Stimulated activated CD4-positive, alpha-beta T cell treated with anti-CD3 and anti-CD28 coated beads, Interleukin-12 subunit alpha, Interleukin-12 subunit beta, amount 100 ng/mL, for 4 hours (primary cell): ENCODE measurements at places on chromosomes 5 and 9.

GRCh38 chr9:15469406-15469805, 41.4 kb downstream of the PSIP1 start:
- DNase-seq = no peak

- no peak for DNase-seq
Measured at GRCh38 chr5:125306741-125307140, 560.3 kb upstream of the ZNF608 start.

GRCh38 chr5:8981016-8981415, 564.9 kb downstream of the SEMA5A start:
- DNase-seq = no peak

- DNase-seq = no peak
Measured at GRCh38 chr5:144368556-144368955, 197.9 kb downstream of the KCTD16 start.

- DNase-seq = no peak
Measured at GRCh38 chr5:127643607-127644006, 5.3 kb upstream of the CTXN3 start.

DNA sequence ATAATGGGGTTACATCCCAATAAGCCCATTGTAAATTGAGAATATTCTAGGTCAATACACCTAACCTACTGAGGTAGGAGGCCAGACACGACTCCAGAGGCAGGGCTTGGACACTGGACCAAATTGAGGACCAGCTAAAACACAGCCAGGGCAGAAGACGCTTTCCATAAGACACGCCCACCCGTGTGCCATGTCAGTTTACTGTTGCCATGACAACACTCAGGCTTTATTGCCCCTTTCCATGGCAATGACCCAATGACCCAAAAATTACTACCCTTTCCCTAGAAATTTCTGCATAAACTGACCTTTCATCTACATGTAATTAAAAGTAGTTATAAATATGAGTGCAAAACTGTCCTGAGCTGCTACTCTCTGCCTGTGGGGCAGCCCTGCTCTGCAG, 31.5 kb downstream of the SLC22A4 start:
- DNase-seq = no peak

DNA sequence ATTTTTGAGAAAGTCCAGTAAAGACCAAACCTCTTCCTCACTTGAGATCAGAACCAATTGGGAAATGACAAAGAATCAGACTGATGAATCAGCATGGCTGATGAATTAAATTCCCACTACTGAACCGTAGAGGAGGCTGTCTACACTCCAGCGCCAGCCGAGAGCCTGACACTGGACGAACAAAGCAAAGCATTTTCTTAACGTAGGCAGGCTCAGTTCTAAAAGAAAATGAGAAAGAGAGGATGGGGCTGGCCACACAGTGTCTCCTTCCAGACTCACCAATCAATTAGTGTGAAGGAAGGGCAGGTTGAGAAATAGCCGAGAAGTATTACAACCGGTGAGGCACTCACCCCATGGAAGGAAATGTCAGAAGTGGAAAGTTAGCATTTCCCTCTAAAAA, 49.4 kb downstream of the ITGA1 start:
- DNase-seq = no peak
